ENCODE measurements at places on chromosomes 16 and 17. TPM values are rescaled to one million over a fixed set of nuclear protein-coding genes. Genes with fewer than 3 reads are reported as not detected.

- DNase-seq, result no peak
These were observed 24.3 kb downstream of the NTAN1 start for GRCh38 chr16:15031586-15031985.

GRCh38 chr17:7634384-7634783, 4.4 kb downstream of the SHBG start:
- peak; percentile 41 for DNase-seq

DNA sequence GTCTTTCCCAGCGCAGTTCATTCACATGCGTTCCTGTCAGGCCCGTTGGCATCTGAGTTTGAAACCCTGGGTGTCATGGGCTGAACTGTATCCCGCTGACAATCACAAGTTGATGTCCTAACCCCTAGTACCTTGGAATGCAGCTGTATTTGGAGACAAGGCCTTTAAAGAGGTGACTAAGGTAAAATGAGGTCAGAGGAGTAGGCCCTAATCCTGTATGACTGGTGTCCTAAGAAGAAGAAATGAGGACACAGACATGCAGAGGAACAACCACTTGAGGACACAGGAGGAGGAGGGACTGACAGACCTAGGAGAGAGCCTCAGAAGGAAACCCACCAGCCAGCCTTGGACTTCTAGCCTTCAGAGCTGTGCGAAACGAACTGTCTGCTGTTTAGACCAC, 33.1 kb downstream of the TRPV2 start:
- no peak for DNase-seq

DNA sequence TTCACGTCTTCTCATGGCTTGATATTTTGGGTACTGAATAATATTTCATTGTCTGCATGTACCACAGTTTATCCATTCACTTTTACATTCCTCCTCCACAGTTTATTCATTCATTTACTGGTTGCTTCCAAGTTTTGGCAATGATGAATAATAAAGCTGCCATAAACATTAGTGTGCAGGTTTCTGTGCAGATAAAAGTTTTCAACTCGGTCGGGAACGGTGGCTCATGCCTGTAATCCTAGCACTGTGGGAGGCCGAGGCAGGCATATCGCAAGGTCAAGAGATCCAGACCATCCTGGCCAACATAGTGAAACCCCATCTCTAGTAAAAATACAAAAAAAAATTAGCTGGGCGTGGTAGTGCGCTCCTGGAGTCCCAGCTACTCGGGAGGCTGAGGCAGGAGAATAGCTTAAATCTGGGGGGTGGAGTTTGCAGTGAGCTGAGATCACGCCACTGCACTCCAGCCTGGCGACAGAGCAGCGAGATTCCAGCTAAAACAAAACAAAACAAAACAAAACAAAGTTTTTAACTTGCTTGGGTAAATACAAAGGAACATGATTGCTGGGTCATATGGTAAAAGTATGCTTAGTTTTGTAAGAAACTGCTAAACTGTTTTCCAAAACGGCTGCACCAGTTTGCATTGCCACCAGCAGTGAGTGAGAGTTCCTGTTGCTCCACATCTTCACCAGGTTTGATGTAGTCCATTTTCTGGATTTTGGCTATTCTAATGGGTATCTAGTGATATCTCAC, 89.5 kb downstream of the WWP2 start:
- peak; percentile 61 for DNase-seq

GRCh38 chr17:64771980-64772844, 110.1 kb upstream of the SMURF2 start:
- no peak for DNase-seq

GRCh38 chr17:15236281-15237105, 28.6 kb downstream of the PMP22 start:
- peak; percentile 23 for DNase-seq

GRCh38 chr16:31869511-31870201, 4.0 kb upstream of the ZNF267 start:
- peak; percentile 92 for DNase-seq

- DNase-seq, result no peak
These were observed 1.7 kb upstream of the CCNF start for GRCh38 chr16:2427526-2427925.

DNA sequence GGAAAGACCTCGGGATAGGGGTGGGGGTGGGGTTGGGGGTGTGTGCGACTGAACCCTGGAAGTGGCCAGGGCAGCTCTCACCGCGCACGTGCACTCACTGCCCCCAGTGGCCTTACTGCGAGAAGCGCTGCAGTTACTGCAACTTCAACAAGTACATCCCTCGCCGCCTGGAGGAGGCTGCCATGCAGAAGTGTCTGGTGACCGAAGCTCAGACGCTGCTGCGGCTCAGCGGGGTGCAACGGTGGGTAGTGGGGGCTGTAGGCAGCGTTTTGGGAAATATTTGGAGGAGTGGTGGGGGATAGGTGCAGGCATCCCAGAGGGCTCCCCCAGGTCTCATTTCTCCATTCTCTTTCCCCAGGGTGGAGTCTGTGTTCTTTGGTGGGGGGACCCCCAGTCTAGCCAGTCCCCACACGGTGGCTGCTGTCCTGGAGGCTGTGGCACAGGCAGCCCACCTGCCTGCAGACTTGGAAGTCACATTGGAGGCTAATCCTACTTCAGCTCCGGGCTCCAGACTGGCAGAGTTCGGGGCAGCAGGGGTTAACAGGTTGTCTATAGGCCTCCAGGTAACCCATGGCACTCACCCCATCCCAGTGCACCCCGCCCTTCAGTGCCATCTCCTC, 972 bp downstream of the RSAD1 start:
- DNase-seq, result peak; percentile 78

DNA sequence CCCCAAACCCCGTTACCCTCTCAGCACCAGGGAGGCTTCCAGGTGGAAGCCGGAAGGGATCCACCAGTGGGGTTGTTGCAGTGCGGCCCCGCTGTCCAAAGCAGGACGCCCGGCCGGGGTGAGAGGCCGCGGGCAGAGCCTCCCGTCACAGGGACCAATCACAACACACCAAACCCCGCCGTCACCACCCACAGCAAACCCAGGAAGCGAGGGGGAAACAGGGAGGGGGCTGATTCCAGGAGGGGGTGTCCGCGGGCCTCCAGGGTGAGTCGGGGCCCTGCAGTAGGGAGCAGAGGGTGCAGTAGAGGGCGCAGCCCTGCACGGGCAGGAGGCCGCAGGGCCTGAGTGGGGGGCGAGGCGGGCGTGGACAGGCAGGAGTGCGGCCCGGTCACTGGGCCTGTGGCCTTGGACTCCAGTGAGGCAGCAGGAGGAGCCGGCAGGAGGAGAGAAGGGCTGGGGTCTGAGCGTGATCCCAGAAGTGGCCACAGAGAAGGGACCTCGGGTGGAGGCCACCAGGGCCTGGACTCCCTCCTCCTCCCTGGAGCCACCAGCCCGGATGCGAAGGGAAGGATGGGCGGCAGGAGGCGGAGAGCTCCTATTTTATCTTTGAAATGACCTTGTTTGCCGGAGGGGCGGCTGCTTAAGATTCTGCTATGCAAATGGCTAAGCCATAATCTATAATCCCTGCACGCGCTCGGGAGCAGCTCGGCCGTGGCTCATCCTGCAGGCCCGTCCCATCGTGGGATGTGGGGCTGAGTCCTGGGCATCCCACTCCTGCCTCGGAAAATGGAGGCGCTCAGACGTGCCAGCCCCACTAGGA, 41.5 kb downstream of the ZFPM1 start:
- no peak for DNase-seq

GRCh38 chr17:29958947-29959657, 17.7 kb downstream of the EFCAB5 start:
- DNase-seq, result peak; percentile 49

DNA sequence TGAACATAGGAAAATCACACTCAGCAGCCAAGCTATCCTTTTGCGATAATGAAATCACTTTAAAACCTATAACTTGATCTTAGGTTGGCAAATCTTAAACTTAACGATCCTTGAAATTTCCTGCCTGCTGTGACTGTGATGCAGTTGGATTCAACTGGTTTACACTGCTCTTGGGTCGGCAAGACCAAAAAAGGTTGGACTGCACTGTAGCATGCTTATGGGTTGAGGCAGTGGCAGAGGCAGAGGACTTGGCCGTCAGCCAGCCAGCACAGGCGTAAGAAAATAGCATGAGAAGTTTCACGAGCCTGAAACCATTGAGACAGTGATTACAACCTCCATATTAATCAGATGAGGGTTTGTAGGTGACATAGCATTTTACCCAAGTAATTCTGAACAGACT, 21.4 kb downstream of the WSB1 start:
- DNase-seq, result peak; percentile 94

DNA sequence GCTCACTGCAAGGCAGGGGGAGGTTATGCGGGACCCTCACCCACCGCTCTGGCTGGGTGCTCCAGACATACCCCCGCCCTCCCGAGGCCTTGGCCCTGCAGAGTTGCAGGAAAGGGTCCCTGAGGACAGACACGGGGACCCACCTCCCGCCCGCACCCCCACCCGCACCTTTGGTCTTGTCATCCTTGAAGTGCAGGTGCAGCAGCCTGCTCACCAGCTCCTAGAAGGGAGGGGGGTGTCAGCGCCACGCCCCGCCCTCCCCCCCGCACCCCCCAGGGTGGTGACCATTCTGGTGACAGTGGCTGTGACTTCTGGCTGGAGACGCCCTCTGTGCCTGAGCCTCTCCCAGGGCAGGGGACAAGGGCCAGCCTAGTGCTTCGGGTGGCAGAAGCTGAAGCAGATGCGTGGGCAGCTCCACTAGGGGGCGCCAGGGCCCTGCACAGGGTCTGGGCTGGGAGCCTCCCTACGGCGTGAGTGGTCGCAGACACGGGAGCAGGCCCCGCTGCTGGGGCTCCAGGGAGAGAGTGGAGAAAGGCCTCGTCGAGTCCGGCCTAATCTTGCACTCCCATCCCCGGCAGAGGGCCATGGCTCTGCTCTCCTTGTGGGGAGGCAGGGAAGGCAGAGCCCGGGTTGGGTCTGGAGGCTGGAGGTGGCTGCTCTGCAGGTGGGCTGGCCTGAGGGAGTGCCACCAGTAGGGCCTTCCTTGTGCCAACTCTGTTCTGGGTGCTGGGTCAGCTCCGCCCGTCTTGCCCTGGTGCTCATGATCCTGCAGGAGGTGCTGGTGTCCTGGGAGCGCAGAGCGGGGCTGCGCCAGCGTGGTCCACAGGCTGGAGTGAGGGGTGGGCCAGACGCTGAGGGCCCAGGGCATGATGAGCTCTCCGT, 2.7 kb downstream of the CENPX start:
- DNase-seq, result peak; percentile 21

- no peak for DNase-seq
These were observed 7.5 kb downstream of the N4BP1 start for GRCh38 chr16:48602356-48603014.

- DNase-seq, result peak; percentile 30
These were observed 8.8 kb upstream of the ZNF263 start for GRCh38 chr16:3274490-3274889.

GRCh38 chr16:14239791-14240190, 168.7 kb downstream of the MRTFB start:
- no peak for DNase-seq

GRCh38 chr17:62713086-62713881, 85.8 kb downstream of the MRC2 start:
- no peak for DNase-seq

DNA sequence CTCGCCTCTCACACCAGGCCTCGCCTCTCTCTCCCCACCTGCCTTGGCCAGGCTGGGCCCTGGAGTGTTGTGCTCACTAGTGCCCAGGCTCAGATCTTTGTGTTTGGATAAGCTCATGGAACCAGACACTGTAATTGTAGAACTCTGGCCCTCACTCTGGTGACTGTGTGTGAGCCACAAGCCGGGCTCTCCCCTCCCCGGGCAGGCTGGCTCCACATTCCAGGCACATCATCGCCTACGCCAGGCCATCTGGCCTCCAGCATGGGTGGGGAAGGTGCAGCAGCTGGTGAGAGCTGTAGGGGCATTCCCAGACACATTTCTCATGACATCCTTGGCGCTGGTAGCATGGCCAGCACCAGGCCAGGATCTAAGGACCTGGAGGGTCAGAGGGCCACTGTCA, 202.3 kb downstream of the RAB11FIP4 start:
- peak; percentile 89 for DNase-seq

- no peak for DNase-seq
These were observed 17.5 kb downstream of the FANCA start for GRCh38 chr16:89798832-89799370.

DNA sequence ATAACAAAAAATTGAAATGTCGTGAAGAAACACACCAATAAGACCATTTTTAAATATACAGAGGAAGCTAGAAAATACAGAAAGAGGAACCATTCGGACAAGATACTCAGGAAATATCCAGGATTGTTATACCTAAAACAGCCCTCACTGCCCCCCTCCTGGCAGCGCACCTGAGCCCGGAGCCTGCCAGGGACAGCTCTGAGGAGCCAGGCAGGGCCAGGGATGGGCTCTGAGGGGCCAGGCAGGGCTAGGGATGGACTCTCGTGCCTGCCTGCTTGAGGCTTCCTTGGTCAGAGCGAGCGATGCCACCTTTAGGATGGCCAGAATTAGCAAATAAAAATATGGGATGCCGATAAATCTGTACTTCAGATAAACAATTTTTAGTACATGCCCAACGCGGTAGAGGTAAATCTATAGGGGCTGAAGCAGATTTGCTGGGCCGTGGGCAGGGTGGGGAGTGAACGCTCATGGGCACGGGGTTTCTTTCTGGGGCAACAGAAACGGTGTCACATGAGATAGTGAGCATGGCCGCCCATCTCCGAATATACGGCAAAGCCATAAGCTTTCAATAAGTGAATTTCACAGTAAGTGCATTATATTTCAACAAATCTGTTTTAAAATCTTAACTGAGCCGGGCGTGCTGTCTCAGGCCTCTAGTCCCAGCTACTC, 18.2 kb upstream of the CSNK1D start:
- no peak for DNase-seq

- DNase-seq, result no peak
These were observed 178.4 kb downstream of the FTO start for GRCh38 chr16:53882310-53882709.

DNA sequence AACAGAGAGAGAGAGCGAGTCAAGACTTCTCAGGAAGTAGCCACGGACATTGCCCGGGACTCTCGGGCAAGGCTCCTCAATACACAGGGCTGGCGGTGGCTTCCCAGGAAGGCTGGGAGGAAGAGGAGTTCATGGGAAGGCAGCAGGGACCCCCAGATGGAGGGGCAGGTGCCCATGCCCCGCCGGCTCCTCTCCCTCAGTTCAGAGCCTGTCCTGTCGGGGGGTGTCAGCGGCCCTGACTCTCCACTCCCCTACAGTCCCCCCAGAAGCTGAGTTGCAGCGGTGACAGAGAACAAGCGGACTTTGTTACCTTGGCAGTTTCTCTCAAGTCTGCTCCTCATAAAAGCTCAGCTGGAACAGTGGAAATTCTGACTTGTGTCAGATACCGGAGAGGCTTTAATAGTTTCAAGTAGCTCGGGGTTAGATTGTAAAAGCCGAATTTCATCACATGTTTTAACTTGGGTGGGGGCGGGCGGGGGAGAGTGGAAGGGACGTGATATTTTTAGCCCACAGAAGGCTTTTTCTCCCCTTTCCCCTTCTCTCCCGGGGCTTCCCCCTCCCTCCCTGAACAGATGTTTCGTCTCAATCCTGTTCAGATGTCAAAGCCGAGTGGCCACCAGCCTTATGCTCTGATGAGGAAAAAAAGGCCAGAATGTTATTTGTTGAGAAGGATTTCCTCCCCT, 65.2 kb downstream of the NKD1 start:
- no peak for DNase-seq

The ZSCAN32 gene
- 16.5 TPM for total RNA-seq

The SMTNL2 gene
- total RNA-seq, result not detected

The IRF8 gene
- total RNA-seq, result not detected

The AIPL1 gene
- total RNA-seq, result not detected

The PRRT2 gene
- 0.90 TPM for total RNA-seq

The ABCA6 gene
- total RNA-seq, result under 0.01 TPM

The SSTR5 gene
- not detected for total RNA-seq

The STX1B gene
- 3.9 TPM for total RNA-seq

The GRIN2A gene
- total RNA-seq, result under 0.01 TPM

The CCDC40 gene
- total RNA-seq, result 0.90 TPM

The CES1 gene
- total RNA-seq, result not detected

The SLC52A1 gene
- not detected for total RNA-seq

The TERF2IP gene
- total RNA-seq, result 15.4 TPM

The SNX20 gene
- not detected for total RNA-seq

The MRPS23 gene
- 41.7 TPM for total RNA-seq

The HBM gene
- not detected for total RNA-seq

The VPS25 gene
- 71.3 TPM for total RNA-seq

All from IMR-90 (cell line).